ENCODE measurements at places on chromosomes 3 and 15.

GRCh38 chr3:11236588-11237461, 35.4 kb upstream of the ATG7 start:
- peak; percentile 67 for DNase-seq

DNA sequence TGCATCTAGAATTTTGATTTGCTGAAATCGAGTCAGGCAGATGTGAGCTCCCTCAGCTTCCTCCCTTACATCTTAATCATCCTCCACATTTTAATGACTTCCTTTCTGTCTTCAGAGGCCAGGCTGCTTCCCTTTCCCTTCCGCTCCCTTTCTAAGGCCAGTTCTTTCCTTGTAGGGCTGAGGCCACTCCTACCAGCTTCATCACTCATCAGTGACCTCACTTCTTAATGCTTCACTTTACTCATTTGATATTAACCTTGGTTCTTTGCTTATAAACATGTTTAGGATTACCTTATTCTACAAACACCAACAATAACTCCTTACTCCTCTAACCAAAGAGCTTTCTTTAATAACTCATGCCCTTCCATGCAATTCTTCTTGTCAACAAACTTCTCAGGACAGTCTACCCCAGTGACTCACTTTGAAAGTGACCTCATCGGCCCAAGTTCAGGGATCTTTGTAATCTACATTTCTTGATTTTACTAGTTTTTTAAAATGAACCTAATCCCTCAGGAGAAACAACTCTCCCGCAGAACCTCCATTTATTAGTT, 23.9 kb downstream of the ILDR1 start:
- peak; percentile 36 for DNase-seq
- H3K36me3 ChIP-seq: no peaks in the 10 kb centered on the region
- H3K27me3 ChIP-seq: no peaks in the 10 kb centered on the region
- H3K4me3 ChIP-seq: peak overlapping the region; percentile 22

- DNase-seq: no peak
- peaks cover 4% of the 10 kb centered on the region for H3K36me3 ChIP-seq
- H3K4me3 ChIP-seq: no peak overlapping the region
Observed at GRCh38 chr3:112446343-112446742, 52.9 kb downstream of the BTLA start.

GRCh38 chr3:177488740-177489139, 291.5 kb upstream of the TBL1XR1 start:
- H3K4me3 ChIP-seq: no peak overlapping the region

- H3K4me3 ChIP-seq: no peak overlapping the region
- DNase-seq: no peak
- no peaks in the 10 kb centered on the region for H3K36me3 ChIP-seq
- H3K27ac ChIP-seq: no peak overlapping the region
Observed at GRCh38 chr3:11136116-11136515, 18.2 kb upstream of the HRH1 start.

Measured in stimulated activated naive B cell treated with anti-CD40 and anti-IgM and Interleukin-4, amounts not matched to agents 10 μg/mL and 1 μg/mL and 100 μg/mL, for 72 hours (primary cell).